Breast epithelium (tissue), 4 donors: ENCODE measurements at places on chromosomes 5 and 9. TPM values are rescaled to one million over a fixed set of nuclear protein-coding genes. Genes with fewer than 3 reads are reported as not detected.

ADRB2 gene
- 26.4 TPM for total RNA-seq

DNA sequence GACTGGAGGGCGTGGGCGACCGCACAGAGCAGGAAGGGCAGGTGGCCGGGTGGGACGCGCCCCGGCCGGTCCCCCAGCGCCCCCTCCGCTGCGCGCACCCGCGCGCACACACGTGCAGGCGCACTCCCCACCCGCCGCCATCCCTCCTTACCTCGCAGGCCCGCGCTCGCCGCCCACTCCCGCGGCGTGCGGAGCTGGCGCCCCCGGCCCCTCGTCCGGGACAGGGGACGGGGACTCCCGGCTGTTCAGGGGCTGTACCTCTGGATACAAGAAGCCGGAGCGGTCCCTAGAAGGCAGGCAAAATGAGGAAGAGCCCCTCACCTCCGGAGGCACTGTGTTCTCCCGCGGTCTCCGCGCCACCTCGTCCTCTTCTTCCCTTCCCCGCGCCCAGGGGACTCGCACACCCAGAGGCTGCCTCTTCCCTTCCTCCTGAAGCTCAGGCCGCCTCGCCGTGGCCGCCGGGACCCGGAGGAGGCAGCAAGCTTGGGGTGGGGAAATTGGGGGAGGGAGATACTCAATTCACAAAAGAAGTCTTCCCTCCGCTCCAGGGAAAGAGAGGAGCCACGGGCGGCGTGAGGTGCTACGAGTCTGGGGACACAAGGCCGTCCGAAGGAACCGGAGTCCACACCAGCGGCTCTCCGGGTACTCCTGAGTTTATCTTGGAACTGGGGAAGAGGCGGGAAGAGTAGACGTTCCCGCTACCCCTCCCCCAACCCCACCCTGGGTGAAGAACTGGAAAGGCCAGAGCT lies 1.4 kb upstream of the GABRB2 start:
- no peak for DNase-seq
- no peaks in the 10 kb centered on the region for H3K36me3 ChIP-seq
- no peak overlapping the region for H3K27ac ChIP-seq
- no peaks in the 10 kb centered on the region for H3K4me1 ChIP-seq
- H3K27me3 ChIP-seq: no peaks in the 10 kb centered on the region

- no peak for DNase-seq
- no peaks in the 10 kb centered on the region for H3K27me3 ChIP-seq
- H3K36me3 ChIP-seq: no peaks in the 10 kb centered on the region
- H3K4me3 ChIP-seq: no peak overlapping the region
Observed at GRCh38 chr5:168916266-168916665, 337.1 kb upstream of the PANK3 start.

DNA sequence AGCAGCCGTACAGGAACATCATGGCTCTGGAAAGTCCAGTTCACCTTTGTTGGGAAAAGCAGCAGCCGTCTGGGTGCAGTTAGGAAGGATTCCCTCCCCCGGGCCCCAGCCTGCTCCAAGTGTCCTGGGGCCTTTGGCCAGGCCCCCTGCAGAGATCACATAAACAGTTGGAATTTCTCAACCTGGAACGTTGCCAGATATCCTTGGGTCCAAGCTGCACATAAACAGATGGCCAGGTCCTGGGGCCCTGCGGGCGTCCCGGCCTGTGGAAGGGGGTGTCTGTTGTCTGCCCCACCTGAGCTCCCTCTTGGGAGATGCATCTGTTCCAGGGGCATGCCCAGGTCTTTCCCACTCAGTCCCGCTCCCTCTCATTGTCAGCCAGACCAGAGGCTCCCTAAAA lies 92.7 kb downstream of the COL5A1 start:
- no peak overlapping the region for H3K4me3 ChIP-seq
- no peaks in the 10 kb centered on the region for H3K36me3 ChIP-seq
- no peak overlapping the region for H3K27ac ChIP-seq
- no peak for DNase-seq
- H3K4me1 ChIP-seq: no peaks in the 10 kb centered on the region

DNA sequence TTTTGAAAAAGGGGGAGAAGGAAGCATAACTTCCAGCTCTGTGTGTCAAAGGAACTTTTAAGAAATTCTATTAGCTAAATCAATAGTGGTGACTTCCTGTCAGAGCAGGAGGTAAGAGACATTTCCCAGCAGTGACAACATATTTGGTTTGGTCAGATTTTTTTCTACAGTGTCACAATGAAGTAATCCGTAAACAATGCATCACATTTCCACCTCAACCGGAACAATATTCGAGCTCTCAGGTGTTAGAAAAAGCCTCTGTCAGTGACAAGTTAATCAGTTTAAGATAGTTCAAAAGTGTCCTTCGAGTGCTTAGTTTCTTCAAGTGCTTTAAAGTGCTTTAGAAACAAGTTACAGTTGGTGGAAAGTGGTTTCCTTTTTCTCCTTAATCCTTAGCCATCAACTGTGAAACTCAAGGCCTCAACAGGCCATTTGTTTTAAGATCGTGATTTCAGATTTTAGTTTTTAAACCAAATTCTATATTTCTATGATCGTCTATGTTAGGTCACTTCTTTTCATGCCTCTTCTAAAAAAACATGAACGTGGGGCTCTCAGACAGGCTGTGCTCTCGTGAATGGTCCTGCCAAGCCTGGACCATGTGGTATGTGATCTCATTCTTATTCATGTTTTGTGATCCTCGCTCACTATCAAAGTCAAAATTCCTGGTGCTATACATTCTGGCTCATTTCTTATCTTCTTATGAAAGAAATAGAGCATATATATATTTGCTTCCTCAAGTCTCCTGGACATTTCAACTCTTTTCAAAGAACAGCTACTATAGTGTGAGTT lies 181.9 kb upstream of the HMHB1 start:
- no peaks in the 10 kb centered on the region for H3K36me3 ChIP-seq
- H3K4me3 ChIP-seq: no peak overlapping the region
- no peak for DNase-seq
- H3K27ac ChIP-seq: no peak overlapping the region
- no peaks in the 10 kb centered on the region for H3K27me3 ChIP-seq

DNA sequence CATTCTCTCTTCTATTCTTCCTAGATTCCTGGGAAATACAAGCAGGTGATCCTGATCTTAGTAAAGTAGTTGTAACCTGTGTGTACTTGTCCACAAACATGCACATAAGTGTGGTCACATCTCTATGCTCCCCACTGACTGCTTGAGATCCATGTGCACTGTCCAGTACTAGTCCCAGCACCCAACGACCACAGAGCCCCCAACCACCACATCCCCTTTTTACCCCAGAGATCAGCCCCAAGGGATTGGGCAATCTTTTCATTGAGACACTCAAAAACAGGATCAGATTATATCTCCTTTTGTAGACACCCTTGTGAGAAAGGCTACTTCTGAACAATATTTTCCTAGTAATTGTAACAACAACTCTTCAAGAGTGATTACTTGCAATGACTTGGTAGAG lies 240.6 kb downstream of the ACTL7B start:
- no peaks in the 10 kb centered on the region for H3K36me3 ChIP-seq
- no peak for DNase-seq
- H3K27ac ChIP-seq: no peak overlapping the region
- H3K27me3 ChIP-seq: no peaks in the 10 kb centered on the region

- H3K4me1 ChIP-seq: no peaks in the 10 kb centered on the region
- no peak for DNase-seq
- no peak overlapping the region for H3K4me3 ChIP-seq
Observed at GRCh38 chr5:172165465-172165864, 22.6 kb downstream of the STK10 start.
